Activated gamma-delta T cell (primary cell): ENCODE measurements at places on chromosomes 2 and 18.

GRCh38 chr18:67367540-67367939 lies 149.0 kb downstream of the DSEL start:
- no peak for DNase-seq

GRCh38 chr2:45280794-45281193 lies 271.5 kb upstream of the SIX2 start:
- no peak for DNase-seq

GRCh38 chr18:40690062-40690461 lies 1265.0 kb upstream of the PIK3C3 start:
- DNase-seq = no peak

DNA sequence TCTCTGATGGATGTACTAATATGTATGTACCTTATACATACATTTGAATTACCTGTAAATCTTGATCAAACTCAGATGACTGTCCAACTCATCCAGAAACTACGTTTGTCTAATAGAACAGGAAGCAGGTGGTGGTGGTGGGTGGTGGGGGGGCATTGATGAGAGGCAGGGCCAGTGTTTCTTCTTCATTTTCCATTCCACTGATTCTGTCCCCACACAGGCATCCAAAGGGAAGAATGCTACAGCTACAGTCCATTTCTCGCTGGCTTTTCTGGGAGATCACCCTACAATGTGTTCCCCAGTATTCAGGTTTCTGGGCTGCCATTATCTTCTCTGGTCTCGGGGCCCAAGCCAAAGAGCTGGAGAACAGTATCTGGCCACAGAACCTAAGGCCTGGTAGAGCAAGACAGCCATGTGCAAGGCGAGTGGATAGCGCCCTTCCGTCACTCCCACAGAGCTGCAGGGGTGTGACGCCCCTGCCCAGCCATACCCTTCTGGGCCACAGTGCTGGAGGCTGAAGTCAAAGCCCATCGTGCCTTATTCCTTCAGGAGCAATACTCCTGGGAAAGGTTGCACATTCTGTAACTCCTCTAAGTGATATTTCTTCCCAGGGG lies 54.5 kb downstream of the BCL11A start:
- DNase-seq = no peak

DNA sequence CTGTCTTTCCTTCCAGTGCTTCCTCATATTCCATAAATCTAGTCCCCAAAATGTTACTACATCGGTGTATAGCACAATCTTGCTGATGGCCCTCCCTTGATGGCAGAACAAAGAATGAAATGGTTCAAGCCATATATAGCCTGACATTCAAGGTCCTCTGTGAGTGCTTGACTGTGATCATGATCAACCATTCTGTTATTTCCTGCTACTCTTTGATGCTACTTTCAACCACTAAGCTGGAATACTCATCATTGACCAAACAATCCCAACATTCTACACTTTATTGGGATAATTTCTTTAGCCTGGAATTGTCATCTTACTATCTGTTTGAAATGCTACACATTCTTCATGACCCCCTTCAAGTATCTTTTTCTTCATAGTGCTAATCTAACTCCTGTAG lies 633.9 kb downstream of the PLCL1 start:
- no peak for DNase-seq

GRCh38 chr2:227456772-227457171 lies 15.2 kb upstream of the AGFG1 start:
- DNase-seq = no peak

DNA sequence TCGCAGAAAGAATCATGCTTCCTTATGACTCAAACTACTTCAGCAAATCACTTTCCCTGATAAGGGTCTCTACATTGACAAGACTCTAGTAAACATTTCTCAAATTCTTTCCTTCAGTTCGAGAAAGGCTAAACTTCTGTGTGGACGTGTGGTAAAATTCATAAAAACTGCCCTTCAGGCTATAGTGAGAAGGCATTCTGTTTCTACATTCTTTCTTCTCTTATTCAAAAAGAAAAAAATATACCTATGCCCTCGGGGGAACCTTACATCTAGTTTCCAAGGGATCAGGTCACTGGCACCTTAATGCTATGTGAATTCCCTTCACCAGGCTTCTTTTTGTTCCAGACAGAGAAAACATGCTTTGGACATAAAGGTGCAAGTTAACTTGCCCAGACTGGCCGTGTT lies 4.9 kb downstream of the VIT start:
- no peak for DNase-seq

- DNase-seq = no peak
Measured at GRCh38 chr18:74635224-74635975, 37.7 kb downstream of the ZNF407 start.

DNA sequence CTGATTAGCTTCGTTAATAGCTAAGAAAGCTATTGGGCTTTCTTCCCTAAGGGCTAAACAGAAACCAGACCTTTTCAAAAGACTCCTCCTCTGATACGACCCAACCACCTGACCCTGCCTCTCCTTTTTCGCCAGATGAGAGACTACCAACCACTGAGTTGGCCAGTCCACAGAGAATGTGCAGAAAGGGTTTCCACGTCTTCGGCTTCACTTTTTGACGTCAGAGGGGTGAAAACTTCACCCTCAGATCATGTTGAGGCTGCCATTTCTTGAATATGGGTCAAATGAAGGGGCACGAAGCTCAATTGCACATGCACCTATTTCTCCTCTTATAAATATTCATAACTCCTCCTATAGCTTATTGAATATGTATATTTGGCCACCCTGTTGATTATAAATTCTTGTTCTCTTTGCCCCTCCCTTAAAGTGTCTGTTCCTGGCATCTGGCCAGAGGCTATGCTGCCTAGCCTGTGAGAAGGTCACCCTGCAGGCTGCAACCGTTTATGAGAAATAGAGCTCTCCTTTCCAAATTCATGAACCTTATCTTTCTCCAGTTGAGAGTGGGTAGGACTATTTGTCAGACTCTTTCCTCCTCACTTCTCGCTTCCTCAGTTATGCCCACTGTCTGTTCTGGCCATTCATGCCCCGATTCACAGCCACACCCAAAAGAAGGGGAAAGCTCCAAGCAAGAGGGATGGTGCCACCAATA lies 301.6 kb downstream of the STK39 start:
- DNase-seq = no peak
